ENCODE measurements at places on chromosomes 2 and 18.

DNA sequence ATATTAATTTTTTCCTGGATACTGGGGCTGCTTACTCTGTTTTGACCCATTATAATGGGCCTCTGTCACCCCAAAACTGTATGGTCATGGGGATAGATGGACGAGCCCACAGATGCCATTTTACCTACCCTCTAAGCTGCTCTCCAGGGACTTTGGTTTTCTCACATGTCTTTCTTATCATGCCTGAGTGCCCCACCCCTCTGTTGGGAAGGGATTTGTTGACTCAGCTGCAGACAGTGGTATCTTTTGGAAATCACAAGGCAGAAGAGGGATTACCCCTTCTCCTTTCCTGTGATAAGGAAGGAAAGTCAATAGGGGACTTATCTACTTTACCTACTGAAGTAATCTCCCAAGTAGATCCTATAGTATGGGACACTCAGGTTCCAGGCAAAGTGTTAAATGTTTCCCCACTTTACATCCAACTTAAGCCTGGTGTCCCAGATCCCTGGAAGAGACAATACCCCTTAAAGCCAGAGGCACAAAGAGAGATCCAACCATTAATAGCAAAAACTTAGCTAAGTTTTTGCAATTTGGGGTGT lies 182.7 kb downstream of the RNF152 start:
- no peak for DNase-seq

- no peak for DNase-seq
These were observed 475.4 kb downstream of the PARD3B start for GRCh38 chr2:205020673-205021072.

GRCh38 chr2:27185331-27186026 lies 26.4 kb upstream of the ATRAID start:
- DNase-seq: no peak

DNA sequence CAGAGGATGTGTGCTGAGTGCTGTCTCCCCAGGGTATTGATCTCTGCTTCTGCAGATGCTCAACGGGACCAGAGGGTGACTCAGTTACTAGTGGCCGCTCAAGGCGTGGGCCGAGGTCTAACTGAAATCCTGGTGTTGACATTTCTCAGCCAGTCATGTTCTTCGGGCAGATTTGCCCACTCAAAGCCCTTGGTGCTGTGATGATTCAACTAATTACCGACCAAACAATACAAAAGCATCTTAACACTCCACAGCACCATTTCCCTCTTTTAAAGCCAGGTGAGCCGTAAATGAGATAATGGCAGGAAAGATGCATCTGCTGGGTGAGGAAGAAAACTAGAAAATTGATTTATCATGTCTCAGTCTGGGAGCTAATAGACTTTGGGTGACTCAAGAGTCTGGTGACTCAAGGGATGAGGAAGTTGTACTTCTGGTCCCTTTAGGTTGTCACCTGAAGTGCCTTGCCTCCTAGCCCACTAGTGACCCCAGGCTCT lies 32.7 kb upstream of the PRLH start:
- no peak for DNase-seq

DNA sequence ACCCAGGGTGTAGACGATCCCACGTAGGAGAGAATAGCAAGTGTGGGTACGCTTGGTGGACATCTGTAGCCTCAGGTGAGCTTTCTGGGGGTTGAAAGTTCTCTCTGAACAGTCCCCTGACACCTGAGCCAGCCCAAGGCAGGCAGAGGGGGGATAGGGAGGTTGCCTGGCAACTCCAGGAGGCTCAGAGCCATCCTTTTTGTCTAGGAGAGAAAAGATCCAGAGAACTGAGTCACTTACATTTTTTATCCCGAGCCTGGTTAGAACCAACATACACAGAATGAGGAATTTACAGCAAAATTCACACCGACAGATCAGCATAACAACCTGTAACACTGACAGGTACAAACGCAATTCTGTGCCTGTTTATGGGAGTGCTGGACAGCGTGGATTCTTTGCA lies 113.2 kb downstream of the SH3BP4 start:
- DNase-seq: no peak

- no peak for DNase-seq
These were observed 56.3 kb downstream of the MARCHF4 start for GRCh38 chr2:216315802-216316603.

DNA sequence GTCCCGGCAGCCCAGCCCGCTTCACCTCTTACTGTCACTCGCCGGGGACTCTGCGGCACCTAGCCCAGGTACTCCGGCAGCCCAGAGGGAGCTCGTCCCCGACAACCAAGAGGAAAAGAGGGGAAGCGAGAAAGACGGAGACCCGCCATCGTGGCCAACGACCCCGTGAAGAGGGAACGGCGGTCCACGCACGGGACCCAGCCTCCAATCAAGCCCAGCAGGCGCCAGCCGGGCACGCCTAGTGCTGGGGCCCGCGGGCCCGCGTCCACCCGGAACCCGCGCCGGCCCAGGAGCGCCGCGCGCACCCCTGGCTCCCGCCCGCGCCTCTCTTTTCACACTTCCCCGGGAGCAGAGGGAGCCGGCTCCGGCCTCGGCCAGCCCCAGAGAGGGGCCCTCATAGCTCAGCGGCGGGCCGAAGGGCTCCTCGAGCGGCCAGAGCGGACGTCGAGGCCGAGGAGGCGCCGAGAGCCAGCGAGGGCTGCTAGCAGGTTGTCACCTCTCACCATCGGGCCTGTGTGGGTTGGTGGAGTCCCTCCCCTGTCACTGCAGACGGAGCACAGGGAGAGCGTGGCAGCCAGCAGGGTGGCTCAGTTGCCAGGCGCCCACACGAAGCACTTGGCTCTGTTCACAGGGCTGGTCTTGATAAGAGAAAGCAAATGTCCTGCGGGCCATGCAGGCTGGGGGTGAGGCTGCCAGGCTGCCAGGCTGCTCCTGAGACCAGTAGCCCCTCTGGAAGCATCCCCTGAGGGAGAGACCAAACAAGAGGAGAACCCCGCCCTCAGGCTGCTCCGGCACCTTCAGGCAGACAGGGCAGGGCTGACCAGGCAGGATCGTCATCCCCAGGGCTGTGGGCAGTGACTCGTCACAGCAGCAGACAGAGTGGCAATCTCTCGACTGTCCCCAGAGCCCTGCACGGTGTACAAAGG lies 36.9 kb upstream of the KLF11 start:
- DNase-seq: peak; percentile 84

GRCh38 chr2:218381916-218382366 lies at the start of gene SLC11A1:
TSS of gene SLC11A1 (plus strand) at chr2:218382273. CDS start at chr2:218382369, 96 bp downstream.
- peak; percentile 67 for DNase-seq

- no peak for DNase-seq
These were observed 134.7 kb upstream of the MGAT5 start for GRCh38 chr2:134119117-134119712.

GRCh38 chr18:80044072-80044471 lies 9.8 kb downstream of the RBFA start:
- no peak for DNase-seq

GRCh38 chr18:46333431-46334135 lies 229.4 kb downstream of the HAUS1 start:
- peak; percentile 77 for DNase-seq

- DNase-seq: no peak
These were observed 39.9 kb upstream of the CDC42EP3 start for GRCh38 chr2:37711308-37711731.

DNA sequence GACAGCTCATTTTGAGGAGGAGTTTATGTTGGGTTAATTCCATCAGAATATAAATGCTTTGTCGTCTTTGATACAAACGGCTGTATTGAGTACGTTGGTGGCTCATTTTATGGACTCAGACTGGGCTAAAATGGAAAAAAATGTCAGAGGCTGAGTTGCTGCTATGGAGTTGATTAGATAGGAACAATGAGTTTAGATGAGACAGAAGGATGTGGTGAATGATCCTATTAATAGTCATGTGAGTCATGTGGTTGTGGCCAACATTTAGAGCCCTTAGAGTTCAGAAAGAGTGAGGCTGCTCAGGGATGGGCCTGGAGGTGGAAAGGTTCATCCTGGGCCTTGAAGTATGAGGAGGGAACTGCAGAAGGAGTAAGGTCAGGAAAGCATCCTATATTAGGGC lies 434.2 kb downstream of the MEIS1 start:
- DNase-seq: no peak

- DNase-seq: no peak
These were observed 13.4 kb downstream of the IL18RAP start for GRCh38 chr2:102436323-102436722.

GRCh38 chr18:9139400-9140039 lies 2.9 kb downstream of the ANKRD12 start:
- no peak for DNase-seq

DNA sequence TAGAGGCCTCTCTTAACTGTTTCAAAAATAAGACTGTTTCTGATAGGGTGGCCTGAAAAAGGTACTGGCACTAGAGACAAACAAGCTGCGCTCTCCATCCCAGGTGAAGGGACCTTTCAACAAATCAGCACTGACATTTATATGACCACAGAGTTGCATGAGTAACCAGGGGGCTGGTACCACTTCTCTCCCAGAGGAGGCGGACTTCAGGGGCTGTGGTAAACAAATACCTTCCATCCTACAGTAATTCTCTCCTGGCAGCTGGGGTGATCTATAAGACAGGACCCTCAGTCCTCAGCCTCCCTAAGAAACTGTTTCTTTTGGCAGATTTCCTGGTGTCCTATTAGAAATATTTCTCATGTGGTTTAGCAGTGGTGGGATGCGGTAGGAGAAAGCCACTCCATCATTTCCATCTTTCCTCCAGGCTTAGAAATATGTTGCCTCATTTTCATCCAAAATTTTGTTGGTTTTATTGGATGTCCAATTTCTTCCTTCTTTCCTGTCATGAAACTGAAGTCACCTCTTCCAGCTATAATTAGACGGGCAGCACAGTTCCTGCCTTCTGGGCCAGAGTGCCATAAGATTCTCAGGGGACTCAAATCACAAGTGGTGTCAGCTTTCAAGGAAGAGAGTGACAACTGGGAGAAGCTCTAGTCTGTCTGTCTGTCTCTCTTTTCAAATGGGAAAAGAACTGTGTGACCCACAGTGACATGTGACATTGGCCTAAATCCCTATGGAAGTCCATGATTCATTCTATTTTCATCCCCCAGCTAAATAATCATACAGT lies 96.4 kb downstream of the CYRIA start:
- DNase-seq: no peak

DNA sequence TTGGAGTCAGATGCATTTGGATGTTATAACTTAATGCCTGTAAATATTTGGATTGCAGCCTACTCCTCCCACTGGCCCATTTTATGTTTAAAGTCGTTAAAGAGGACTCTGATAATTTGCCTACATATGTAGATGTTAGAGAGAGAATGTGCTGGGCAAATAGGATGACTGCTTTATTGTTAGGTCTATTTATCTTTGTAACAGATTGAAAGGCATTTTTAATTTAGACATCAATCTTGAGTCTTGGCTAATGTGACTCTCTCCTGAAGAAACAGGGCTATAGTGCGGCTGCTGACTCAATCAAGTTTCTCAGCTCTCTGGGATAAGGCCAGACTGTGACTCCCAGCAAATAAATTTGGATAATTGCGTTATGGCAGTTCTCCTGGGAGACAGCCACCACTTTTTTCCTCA lies 1101.4 kb downstream of the CBLN2 start:
- no peak for DNase-seq
